ENCODE measurements at places on chromosomes 3 and 15.

DNA sequence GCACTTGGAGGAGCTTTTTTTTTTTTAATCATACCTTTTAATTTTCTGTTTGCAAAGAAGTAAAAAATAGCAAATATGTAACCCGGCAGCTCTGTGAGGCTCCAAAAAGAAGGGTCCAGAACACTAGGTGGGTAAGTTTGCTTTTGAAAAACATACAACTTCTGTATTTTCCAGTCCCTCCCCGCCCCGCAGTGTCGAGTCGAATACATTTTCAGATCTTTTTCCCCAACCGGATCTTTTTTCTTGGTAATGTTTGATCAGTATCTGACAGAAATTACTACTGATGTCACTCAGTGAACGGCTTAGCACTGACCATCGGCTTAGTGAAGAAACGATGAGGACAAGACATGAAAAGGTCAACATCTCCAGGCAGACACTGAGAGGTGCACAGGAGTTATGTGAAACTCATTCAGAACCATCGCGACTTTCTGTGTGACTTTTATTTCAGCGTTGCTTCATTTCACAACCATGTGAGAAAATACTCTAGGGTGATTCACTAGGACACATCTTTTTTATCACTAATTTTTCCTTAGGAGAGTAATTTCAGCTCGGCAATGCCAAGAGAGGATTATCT lies 11.0 kb downstream of the ISL2 start:
- peak; percentile 17 for DNase-seq

- DNase-seq = no peak
Measured at GRCh38 chr3:122786066-122786465, 7.6 kb downstream of the HSPBAP1 start.

GRCh38 chr3:191432162-191432561 lies 28.8 kb upstream of the PYDC2 start:
- no peak for DNase-seq

DNA sequence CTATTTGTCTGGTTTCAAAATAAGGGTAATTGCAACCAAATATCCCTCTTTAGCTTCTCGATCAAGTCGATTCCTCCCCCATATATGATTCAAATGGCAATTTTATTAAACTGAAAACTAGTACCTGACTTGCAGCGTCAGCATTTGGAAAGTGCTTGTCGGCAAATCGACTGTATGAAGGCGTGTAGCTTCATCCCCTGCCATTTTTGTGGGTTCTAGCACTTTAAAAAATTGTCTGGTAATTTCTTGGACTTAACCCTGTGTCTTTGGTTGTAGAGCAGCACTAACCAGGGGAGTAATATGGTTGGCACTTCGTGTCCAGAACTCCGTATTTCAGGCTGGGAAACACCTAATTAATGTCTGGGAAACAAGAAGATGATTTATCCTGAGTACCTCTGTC lies 573 bp downstream of the MME start:
- DNase-seq = no peak

DNA sequence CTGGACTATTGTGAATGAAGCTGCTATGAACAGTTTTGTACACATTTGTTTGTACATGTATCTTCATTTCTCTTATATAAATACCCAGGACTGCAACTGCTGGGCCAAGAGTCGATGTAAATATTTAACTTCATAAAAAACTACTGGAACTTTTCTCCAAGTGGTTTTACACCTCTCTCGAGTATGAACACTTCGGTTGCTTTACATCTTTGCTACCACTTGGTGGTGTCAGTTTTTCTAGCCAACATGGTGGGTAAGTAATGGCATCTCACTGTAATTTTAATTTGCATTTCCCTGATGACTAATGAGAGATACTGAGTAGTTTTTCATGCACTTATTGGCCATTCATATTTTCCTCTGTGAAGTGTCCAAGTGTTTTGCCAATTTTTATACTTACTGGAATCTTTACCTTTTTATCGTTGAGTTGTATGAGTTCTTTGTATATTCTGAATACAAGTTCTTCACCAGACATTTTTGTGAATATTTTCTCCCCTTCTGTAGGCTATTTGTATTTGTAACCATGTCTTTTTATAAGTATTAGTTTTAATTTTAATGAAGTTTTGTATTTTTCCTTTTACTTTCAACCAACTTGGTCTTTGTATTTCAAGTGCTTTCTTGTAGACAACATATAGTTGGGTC lies 44.4 kb downstream of the PCOLCE2 start:
- peak; percentile 27 for DNase-seq

- no peak for DNase-seq
Measured at GRCh38 chr3:134802428-134803050, 7.5 kb downstream of the EPHB1 start.

GRCh38 chr3:1852950-1853349 lies 245.7 kb upstream of the CNTN4 start:
- DNase-seq = no peak

DNA sequence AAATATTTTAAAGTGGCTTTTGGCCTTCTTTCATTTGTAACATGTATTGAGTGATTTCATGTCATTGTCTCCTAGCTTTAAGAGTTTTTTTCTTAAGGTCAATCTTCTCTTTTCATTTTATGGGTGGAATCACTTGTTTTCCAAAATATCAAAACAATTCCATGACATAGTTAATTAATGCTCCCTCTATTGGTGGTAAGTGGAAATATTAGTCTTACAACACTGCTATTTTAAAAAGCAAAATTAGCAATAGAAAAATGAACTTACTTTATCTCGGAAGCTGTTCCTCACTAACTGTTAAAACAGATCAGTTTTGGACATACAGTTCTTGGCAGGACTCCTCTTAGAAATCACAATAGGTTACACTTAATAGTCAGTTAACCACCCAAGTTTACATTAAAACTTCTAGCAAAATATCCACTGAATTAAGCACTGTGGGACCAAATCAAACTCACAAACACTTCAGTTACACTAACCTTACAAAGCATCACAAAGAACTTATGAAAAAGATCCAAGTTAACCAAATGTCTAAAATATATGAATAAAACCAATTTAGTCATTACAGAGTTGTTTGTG lies 42.4 kb downstream of the TIGIT start:
- DNase-seq = no peak

- no peak for DNase-seq
Measured at GRCh38 chr3:26205475-26205874, 415.6 kb downstream of the OXSM start.

- no peak for DNase-seq
Measured at GRCh38 chr3:186955898-186956696, 25.8 kb downstream of the ST6GAL1 start.

GRCh38 chr3:127997961-127998360 lies 54.3 kb upstream of the SEC61A1 start:
- DNase-seq = no peak

DNA sequence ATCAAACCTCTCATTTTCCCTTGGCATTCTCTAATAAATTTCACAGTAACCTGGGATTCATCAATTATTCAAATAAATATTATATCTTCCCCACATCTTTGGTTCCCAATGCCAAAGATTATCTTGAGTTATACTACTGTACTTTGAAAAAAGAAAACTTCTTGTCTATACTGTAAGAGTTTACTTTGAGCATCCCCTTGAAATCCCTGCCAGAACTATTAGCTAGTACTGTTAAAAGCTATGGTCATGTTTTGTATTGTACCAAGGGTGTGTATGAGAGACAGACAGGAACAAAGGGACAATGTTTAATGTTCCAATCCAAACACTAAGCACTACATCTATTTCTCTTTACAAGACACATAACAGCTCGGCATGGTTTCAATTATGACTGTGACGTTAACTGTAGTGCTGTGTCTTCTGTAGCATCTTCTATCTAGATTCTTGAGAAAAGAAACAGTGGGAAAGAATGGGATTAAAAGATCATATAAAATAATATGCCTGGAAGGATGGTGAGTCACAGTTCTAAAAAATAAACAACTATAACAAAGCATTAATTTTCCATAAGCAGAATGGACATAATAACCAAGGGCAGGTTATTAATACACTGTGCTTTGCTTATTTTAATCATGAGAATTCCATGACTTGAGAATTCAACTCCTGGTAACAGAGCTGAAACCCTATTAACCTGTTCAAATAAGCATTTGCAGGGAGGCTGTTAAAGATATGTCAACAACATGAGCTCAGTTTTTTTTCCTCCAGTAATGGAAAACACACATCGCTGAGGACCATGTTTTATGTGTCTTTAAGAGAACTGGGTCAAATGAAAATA lies 71.1 kb downstream of the ALDH1A2 start:
- DNase-seq = no peak

GRCh38 chr15:82663186-82663600 lies 16.0 kb upstream of the CPEB1 start:
- DNase-seq = no peak

- no peak for DNase-seq
Measured at GRCh38 chr15:46177219-46177618, 542.4 kb downstream of the SQOR start.

DNA sequence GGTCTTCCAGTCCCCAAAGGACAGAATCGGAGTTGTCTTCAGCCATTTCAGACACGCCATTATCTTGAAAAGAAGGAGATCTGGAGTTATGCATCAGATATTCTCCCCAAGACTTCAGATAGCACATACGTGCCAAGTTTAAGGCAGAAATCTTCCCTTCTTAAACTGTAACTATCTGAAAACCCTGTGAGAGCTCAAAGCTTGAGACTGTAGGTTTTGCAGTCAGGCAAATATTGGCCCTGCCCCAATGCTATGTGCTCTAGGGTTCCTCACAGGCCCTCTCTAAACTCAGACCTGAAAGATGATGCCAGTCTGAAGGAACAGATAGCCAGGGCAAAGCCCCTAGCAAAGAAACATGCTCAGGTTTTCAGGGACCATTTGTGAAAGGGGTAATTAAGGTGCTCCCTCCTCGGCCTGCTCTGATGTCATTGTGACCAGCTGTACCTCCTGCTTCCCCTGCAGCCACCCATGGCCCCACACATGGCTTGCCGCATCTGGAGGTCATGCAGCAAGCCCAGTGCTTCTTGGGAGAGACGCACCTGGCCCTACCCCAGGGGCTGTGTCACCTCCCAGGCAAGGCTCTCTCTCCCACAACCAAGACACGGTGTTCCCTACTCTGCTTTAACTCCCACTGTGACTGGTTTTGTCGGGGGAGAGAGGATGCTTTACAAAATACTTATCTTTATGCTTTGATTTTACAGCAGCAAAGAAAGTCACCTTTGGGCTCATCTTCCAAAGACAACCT lies 53.4 kb upstream of the POMGNT2 start:
- DNase-seq = no peak

GRCh38 chr15:72233769-72234168 lies 2.8 kb upstream of the PKM start:
- DNase-seq = no peak

DNA sequence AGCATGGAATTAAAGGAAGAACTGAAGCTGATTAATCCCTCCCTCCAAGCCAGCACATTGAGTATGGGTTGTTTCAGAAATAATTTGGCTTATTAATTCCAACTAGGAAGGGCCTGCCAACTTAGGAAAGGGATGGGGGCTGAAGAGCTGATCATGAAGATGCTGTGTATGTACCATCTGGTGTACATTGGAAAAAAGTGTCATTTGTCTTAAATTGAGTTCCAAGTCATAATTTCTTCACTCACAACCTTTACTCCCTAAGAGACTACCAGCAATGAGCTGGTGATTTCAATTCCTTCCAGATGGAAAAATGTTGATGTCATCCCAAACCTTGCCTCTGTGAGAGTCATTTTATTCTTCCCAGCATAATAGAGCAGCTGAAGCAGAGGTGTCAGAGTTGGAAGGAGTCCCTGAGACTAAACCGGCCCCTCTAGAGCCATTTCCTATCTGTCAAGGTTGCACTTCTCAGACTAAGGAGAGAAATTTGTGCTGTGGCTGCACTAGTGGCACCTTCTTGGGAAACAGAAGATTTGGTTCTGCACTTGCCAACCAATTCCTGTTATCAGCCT lies 79.4 kb downstream of the GTPBP8 start:
- no peak for DNase-seq

- DNase-seq = no peak
Measured at GRCh38 chr3:37577697-37578096, 284.0 kb upstream of the CTDSPL start.

- no peak for DNase-seq
Measured at GRCh38 chr3:179809639-179810038, 156.8 kb downstream of the USP13 start.

GRCh38 chr15:33742800-33743199 lies 225.5 kb upstream of the CHRM5 start:
- DNase-seq = no peak

GRCh38 chr3:27847697-27848096 lies 125.6 kb upstream of the EOMES start:
- no peak for DNase-seq

DNA sequence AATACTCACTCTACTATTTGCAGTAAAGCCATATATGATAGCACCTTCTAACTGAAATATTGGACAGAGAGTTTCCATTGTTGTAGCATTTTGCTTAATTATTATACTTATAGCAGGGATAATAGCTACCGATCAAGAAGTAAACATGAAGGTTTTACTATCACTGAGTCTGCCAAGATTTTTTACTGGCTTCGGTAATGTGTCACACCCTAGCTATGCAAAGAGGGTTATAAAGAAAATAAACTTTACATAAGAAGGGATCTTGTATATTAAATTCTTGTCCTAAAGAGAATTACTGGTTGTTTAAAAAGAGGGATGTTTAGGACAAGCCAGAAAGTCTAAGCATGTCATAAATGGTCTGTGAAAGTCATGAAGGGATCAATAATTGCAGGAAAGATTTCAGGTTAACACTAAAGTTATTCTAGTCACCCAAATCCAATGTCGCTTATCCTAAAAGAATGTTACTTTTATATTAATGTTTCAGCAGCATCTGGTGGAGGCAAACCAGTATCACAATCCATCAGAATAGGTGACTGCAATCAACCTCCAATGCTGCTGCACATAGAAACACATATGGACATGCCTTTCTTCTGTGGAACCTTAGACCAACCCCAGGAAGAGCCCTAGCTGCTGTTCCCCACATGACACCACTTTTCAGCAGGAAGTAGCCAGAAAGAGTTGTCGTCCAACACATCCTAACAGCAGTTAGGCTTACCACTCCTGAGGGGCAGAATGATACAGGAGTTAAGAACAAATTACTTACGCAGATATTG lies 62.7 kb upstream of the GK5 start:
- no peak for DNase-seq

GRCh38 chr3:183533412-183534132 lies 21.9 kb downstream of the KLHL6 start:
- no peak for DNase-seq

- no peak for DNase-seq
Measured at GRCh38 chr15:32706704-32707103, 11.1 kb upstream of the GREM1 start.

GRCh38 chr3:11509173-11510000 lies 134.3 kb downstream of the VGLL4 start:
- DNase-seq = no peak

DNA sequence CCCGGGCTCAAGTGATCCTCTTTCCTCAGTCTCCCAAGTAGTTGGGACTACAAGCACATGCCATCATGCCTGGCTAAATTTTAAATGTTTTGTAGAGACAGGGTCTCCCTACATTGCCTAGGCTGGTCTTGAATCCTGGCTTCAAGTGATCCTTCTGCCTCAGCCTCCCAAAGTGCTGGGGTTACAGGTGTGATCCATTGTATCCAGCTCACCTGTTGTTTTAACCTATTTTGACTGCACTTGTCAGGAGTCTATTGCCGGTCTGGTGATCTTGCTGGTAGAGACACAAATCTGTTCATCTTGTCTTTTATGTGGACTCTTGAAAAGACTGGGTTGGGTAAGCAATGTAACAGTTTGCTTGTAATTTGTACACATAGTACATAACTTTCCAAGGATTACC lies 7.9 kb downstream of the IREB2 start:
- DNase-seq = no peak

GRCh38 chr15:36831125-36831903 lies 251.9 kb downstream of the CDIN1 start:
- no peak for DNase-seq

- DNase-seq = no peak
Measured at GRCh38 chr3:2771193-2771592, 339.0 kb downstream of the IL5RA start.
